ENCODE measurements at places on chromosomes 2 and 18.

GRCh38 chr2:86543793-86544192, 19.4 kb downstream of the CHMP3 start:
- DNase-seq, result no peak

DNA sequence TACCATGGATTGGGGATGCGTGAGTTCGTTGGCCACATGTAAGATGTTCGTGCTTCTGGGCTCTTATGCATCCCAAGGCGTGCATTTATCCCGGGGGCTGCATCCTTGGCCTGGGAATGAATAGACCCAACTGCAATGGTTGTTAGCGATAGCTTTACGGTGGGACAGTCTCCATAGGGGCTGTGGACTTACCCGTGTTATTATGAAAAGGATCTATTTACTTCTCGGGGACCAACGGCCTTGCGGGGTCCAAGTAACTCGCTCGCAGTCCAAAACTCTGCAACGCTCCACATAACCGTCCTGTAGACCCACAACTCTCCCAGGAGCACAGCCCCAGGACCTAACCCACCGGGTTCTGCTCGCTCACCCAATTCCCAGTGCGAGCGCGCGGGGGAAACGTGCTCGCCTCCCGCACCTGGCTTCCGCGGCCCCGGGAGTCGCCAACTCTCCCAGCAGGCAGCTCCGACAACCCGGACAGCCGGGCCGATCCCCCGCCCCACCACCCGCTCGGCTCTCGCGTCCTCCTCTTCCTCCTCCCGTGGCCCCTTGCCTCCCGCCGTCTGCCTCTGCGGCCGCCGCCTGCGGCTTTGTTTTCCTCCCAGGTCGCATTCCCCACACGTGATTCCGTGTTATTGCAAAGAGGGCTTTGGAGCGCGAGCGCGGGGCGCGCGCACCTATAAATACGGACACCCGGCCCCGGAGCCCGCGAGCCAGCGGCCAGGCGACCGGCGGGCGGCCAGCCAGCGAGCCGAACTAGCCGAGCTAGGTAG, at the start of gene CABLES1:
CABLES1 (plus strand) TSS at position 706 of the 770 bp plus-strand sequence. CDS start 278 bp downstream, outside the sequence.
- DNase-seq, result peak; percentile 5

DNA sequence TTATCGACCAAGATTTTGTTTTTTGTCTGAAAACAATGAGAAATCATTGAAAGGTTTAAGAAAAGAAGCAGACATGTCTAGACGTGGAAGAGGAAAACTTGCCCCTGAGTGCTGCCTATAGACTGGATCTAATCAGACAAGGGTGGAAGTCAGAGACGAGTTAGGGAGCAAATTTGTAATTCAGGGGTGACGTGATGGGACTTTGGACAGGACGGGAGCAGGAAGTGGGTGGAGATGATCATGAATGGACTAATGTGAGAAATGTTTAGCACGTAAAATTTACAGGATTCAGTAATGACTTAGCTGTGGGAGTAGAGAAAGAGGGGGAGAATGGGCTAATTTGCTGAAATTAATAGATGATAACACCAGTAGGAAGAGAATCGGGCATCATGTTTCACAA, 117.0 kb upstream of the EPHA4 start:
- no peak for DNase-seq

DNA sequence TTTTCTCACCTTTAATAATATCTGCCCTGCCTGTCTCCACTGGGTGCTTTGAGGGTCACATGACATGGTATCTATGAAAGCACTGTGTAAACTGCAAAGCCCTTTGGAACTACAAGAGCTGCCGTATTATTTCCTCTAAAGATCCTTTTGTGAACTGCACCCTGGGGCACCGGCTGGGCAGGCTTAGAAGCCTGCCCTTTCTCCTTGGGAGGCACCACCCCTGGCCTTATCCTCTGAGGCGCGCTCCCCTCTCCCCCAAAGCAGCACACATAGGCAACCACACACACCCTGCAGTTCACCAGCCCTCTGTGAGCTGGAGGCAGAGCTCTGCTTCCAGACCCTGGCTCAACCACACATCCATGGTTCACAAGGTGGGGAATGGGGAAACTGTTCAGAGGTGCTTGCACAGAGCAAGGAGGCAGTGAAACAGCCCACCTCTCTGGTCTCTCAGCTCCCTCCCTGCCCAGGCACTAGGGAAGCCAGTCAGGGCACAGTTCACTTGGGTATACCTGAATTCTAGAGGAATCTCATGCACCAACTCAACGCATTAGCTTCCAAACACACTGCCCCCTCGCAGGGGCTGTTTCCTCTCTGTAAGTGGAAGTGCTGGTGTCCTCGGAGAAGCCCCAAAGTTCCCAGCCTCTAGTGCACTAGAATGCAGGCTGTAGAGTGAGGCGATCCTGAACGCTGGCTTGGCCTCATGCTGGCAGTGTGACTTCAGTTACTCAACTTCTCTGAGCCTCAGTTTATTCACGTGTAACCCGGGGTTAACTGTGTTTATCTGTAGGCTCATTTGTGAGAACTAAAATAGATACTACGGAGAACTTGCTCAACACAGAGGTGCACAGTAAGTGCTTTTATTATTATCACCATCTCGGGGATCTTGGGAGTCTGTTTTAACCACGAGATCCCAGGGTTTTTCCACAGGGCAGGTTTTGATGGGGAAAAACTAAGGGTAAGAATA, 11.0 kb downstream of the SIGLEC15 start:
- no peak for DNase-seq

- no peak for DNase-seq
These were observed 119.9 kb downstream of the RBMS1 start for GRCh38 chr2:160373666-160374065.

DNA sequence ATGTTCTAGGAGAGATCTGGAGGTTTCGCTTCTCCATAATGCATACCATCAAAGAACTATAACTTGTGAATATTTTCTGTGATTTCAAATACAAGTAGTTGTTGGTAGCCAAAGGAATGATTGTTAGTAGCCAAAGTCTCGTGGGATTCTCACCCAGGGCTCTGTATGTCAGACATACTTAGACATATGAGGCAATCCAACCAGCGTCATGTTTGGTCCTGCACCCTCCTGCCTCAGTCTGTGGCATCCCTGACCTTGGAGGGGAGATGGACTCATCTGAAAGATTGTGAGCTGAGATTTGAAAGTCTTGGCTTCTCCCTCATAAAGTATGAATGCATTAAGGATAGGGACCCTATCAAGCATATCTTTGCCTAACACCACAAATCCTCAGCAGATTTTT, 81.2 kb downstream of the CTIF start:
- DNase-seq, result no peak

Data from stimulated activated CD4-positive, alpha-beta T cell treated with anti-CD3 and anti-CD28 coated beads, Interleukin-15, amount 100 ng/mL, for 1 hour (primary cell).